Activated CD8-positive, alpha-beta memory T cell treated with anti-CD3 and anti-CD28 coated beads for 1 hour (primary cell): ENCODE measurements at places on chromosomes 7 and 10.

- DNase-seq = no peak
Observed at GRCh38 chr10:110434489-110435096, 63.1 kb upstream of the DUSP5 start.

DNA sequence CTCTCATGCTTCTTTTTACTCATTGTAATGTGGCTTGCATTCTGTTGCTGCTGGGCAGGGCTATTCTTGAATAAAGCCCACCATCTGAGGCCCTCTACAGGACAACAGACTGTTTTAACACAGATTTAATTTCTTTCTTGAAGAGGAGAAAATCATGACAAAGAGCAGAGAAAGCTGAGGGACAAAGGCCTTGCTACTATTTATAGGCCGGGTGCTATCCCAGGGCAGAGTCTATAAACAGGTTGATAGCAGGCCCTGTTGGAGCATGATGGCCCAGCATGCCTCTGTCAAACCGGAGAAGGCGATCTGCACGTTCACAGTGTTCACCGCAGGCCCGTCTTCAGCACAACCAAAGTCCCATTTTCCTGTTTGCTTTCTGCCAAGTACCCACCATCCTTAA lies 3.0 kb downstream of the VIPR2 start:
- no peak for DNase-seq

- no peak for DNase-seq
Observed at GRCh38 chr10:63703740-63704345, 182.6 kb downstream of the REEP3 start.

DNA sequence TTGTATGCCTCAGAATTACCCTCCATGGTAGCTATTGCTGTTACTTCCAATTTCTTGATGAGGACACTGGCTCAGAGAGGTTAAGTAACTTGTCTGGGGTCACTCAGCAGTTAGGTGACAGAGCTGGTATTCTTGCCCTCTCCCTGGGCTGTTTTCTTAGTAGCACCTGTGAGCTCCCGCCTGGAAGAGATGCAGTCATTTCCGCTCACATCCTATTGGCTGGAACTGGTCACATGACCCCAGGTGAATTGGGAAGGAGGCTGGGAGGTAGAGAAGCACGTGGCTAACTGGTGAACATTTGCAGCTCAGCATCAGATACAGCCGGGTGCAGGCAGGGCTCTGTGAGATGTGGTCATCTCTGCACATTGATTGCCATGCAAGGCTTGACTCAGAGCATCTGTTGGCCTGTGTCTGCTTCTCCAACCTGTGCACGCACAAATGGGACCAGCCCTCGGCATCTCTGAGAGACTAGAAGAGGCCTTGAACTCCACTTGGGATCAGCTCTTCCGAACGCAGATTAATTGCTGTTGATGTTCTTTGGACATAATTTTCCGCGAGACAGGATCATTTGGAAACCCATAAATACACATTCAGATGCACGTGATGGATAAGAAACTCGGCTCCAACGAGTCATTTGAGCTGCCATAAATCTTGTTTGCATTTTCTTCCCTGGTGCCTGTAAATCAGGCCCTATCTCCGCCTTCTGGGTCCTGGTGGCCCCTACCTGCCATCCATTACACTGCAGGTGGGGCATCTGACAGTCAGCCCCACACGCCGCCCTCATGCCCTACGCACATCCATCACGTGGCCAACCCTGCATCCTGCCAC lies 42.8 kb downstream of the MYL10 start:
- no peak for DNase-seq

DNA sequence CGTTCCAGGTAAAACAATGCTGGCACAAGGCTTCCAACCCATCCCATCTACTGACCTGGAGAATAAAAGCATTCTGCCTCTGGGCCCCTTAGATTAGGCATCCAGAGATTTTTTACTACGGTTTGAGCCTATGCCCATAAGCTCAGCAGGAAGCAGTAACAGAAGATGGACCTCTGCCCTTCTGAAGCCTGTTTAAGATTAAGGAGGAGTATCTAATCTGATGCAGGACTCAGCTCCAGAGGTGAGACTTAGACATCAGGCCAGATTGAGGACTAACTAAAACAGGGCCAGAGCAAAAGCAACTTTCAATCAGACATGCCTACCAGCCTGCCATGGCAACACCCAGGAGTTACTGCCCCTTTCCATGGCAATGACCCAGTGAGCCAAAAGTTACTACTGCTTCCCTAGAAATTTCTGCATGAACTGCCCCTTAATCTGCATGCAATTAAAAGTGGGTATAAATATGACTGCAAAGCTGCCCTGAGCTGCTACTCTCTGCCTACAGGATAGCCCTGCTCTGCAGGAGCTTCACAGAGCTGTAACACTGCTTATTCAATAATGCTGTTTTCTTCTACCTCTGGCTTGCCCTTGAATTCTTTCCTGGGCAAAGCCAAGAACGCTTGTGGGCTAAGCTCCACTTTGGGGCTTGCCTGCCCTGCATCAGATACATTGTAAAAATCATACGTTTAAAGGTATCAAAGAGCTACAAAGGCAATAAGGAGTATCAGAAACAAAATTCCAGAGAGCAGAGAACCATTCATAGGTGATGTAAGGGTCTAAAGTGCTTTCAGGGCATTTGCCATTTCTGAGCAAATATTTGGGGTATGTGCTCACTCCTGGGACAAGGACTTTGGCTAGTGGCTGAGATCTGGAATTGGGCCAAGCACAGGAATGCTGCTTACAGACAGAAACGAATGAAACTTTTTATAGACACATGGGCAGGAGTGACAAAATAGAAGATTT lies 25.0 kb upstream of the CNNM1 start:
- DNase-seq = no peak

GRCh38 chr10:14435976-14436632 lies 105.4 kb upstream of the FRMD4A start:
- DNase-seq = no peak

DNA sequence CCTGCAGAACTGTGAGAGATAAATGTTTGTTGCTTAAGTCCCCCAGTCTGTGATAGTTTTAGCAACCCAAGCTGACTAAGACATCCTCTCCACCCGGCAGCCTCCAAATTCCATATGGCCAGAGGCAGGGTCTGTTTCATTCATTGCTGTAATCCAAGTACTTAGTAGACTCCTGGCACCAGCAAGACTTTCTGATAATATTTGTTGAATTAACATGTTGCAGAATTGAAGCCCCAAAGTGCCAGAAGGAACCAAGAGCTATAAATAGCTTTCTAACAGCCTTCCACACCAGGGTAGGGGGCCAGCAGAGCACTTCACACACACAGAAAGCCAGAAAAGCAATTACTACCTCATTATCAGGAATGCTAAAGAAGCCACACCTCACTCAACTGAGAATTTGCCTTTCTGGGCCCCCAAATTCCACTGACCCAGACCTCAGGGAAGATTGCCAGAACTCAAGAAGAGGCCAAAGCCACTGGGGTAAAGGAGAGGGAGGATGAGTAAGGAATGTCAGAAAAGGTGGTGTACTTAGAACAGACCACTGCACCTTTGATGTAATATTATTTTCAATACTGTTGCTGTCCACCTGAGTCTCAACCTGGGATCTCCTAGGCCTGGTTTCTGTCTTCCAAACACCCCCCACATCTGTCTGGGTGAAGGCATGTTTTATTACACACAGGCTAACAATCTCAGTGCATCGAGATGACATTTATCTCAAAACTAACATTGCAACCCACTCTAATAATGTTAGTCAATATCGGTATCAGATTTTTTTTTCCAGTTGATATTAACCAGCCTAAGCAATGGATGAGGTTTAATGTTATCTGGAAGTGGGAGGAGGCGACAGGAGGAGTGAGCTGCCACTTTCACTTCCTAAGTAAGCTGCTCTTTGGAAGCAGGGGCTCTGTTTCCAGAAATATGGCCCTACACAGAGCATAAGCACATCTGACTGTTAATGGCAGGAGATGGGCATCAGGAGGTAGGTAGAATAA lies 5.5 kb downstream of the NOD1 start:
- DNase-seq = no peak

- DNase-seq = no peak
Observed at GRCh38 chr7:70810558-70811139, 321.3 kb upstream of the GALNT17 start.

- DNase-seq = no peak
Observed at GRCh38 chr7:149722356-149722957, 50.9 kb downstream of the ZNF467 start.

- no peak for DNase-seq
Observed at GRCh38 chr10:131131726-131132591, 179.6 kb downstream of the TCERG1L start.

- no peak for DNase-seq
Observed at GRCh38 chr10:111323389-111323966, 246.6 kb downstream of the ADRA2A start.

DNA sequence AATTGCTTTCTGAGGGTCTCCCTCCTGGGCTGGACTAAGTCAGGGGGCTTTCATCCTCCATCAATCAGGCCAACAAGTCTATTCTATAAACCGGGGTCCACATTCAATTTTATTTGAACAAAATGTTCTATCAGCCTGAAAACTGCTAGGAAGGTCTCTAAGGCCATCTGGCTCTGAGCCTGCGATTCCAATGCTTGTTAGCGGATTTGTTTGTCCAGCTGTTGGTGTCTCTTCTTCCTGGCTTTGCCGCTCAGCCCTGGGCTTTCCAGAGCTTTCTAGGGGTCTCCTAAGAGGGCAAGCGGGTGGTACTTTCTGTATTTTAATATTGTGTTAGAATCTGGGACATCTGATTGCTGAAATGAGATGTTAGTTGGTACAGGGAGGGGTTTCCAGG lies 136.7 kb downstream of the VIPR2 start:
- DNase-seq = no peak

DNA sequence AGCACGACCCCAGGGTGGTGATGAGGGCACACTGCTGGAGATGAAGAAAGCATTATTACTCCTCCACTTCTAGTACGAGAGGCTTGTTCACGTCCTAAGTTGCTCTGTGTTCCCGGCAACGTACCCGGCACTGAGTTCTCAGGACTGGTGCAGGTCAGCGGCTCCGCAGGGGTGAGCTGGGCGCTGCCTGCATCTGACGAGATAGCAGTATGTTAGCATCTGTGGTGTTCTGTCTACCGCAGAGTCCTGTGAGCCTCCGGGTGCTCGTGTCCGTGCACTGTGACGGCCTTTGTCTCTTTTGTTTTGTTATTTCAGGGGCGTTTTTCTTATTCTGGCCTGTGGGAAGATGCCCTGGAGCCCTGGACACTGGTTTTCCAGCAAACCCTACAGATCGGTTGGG lies 507.8 kb downstream of the DNAJB6 start:
- no peak for DNase-seq

DNA sequence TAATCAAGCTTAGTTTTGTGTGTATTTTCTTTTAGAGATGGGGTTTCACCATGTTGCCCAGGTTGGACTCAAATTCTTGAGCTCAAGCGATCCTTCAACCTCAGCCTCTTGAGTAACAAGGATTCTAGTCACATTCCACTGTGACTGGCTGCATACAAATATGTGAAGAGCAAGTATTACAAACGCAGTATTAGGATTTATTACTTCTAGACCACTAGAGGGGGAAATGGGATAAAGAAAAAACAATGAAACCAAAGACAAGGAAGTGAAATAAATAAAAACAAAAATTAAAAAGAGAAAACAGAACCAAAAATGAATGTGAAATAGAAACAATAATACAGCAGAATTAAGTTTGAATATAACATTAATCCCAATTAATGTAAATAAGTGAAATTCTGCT lies 308.7 kb downstream of the ANKRD30A start:
- DNase-seq = no peak

DNA sequence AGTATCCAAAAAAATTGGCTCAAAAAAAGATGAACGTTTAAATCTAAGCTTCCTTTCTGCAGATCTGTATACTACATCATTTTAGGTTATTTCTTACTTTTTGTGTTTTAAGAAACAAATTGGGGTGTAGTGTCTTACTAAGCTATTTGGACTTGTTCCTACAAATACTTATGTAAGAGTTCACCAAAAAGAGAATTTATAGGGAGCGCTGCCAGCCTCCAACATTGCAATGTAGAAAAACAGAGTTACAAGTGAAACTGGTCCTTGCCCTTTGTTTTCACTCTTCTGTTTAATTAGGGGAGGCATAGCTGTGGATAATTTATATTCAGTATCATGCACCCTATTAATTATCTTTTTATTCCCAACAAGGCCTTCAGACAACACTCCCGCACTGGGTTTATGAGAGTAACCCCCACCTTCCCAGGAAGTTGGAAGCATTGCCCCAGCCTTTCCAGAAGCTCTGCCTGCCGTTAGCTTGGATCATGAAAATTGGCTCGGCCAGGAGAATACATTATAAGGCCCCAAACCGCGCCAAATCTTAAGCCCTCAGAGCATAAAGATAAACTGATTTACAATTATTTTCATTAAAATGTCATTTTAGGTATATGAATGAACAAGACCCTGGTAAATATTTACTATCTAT lies 261.8 kb upstream of the KLF6 start:
- no peak for DNase-seq

DNA sequence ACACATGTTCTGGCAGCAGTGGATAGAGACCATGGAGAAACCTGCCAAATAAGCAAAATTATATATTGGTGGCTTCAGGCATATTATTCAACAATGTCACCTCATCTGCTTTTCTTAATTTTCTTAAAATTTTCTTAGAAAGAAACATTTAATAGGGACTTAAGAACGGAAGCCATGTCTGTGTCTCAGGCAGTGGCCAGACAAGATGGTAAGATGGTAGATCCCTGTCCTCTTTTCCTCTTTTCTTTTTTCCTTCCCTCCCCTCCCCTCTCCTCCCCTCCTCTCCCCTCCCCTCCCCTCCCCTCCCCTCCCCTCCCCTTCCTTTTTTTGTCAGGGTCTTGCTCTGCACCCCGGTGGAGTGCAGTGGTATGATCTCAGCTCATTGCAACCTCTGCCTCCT lies 24.2 kb upstream of the ICA1 start:
- no peak for DNase-seq

- DNase-seq = no peak
Observed at GRCh38 chr7:87001214-87001613, 58.2 kb downstream of the ELAPOR2 start.

DNA sequence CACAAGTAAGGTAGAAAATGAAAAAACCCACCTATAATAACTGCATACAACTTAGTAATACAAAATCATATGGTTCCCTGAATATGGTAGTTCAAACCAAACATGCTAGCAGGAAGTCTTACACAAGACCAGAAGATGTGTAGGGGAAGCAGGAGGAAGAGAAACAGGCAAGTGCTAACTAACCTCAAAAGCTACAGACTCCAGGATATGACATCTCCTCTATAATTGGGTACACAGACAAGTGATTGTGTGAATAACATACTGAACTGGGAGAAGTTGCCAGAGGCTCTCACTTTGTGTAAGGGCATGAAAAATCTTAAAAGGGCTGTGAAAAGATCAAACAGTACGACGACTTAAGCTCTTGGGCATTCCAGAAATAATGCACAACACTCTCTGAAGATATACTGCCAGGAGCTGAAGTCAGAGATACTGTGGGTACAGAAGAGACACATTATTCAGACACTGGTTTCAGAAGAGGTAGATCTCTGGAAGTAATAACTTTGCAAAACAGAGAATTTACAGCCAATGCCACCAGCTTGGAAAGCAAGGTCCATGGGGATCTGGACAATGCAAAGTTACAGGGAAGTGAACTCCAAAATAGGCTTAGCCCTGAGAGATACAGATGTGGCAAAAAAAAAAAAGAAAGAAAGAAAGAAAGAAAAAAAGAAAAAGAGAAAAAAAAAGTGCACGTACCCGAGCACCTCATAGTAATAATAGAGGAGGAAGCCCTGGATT lies 767.2 kb downstream of the TNS3 start:
- no peak for DNase-seq
